ENCODE measurements at places on chromosomes 11 and 22.

GRCh38 chr22:41690476-41690875 is 1.8 kb upstream of the SNU13 start:
- no peak for DNase-seq

GRCh38 chr11:11937957-11938356 is 70.5 kb downstream of the DKK3 start:
- DNase-seq = no peak

GRCh38 chr11:69311767-69312385 is 17.9 kb downstream of the MYEOV start:
- DNase-seq = peak; percentile 30

GRCh38 chr11:7494086-7494745 is 8.9 kb downstream of the OLFML1 start:
- DNase-seq = no peak

DNA sequence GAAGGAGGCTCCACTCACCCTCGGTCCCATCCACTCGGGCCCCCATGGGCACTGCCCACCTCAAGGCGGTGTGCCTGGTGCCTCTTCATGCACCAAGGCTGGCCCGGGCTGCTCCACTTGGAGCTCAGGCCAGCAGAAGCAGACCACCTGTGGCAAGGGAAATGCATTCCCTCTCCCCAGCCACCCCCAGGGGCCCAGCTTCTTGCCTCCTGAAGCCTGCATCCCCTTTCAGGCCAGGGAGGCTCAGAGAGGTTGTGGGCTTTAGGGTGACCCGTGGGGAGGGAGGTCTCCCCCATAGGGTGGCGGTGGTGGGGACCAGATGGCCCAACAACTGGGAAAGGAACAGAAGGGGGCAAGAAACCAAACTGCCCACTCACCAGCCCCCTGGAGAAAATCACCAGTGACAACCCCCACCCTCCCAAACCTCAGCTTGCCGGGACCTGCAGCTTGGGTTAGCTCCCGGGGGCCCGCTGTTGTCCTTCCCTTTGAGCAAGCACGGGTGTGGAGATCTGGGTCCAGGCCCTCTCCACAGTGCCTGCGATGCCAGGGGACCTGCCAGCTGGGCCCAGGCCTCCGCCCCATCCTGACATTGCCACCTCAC is 8.4 kb downstream of the CBX6 start:
- no peak for DNase-seq

DNA sequence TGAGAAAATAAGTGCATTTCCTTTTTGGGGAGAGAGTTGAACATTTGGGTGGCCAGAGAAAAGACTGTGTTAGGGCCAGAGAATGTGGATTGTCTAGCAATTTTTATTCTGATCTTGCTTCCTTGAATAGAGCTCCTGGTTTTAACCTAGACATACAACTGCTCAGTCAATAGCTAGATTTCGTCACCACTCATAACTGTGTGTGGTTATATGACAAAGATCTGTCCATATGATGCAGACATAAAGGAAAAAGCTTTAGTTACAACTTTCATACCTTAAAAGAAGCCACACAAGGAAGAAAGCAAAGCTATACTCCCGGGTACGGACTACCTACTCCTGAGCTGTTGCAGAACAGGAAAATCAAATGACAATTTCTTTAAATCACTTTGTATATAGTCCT is 37.2 kb downstream of the MS4A6A start:
- no peak for DNase-seq

- DNase-seq = no peak
These were observed 2.5 kb upstream of the PRRG4 start for GRCh38 chr11:32827276-32827675.

- DNase-seq = no peak
These were observed 159.7 kb downstream of the DDX10 start for GRCh38 chr11:108824545-108824944.

- DNase-seq = no peak
These were observed 928 bp downstream of the FBXO7 start for GRCh38 chr22:32475468-32476010.

GRCh38 chr11:87219266-87219665 is 181.5 kb downstream of the TMEM135 start:
- DNase-seq = no peak

GRCh38 chr11:13009921-13010748 is 1.0 kb downstream of the RASSF10 start:
- DNase-seq = peak; percentile 10

DNA sequence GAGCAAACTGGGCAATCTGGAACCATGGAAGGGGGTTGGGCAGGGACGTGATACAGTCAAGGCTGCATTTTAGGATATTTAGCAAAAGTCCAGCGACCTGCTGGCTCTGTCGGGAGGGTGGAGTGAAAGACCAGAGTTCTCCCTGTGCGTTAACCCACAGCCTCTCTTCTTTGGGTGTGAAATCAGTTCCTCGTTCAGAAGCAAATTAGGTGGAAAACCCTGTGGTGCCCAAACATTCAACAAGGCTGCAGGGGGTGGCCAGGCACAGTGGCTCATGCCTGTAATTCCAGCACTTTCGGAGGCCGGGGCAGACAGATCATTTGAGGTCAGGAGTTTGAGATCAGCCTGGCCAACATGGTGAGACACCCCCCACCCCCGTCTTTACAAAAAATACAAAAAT is 5.9 kb downstream of the TMEM151A start:
- no peak for DNase-seq

GRCh38 chr11:132248580-132248979 is 878.2 kb downstream of the NTM start:
- DNase-seq = no peak

DNA sequence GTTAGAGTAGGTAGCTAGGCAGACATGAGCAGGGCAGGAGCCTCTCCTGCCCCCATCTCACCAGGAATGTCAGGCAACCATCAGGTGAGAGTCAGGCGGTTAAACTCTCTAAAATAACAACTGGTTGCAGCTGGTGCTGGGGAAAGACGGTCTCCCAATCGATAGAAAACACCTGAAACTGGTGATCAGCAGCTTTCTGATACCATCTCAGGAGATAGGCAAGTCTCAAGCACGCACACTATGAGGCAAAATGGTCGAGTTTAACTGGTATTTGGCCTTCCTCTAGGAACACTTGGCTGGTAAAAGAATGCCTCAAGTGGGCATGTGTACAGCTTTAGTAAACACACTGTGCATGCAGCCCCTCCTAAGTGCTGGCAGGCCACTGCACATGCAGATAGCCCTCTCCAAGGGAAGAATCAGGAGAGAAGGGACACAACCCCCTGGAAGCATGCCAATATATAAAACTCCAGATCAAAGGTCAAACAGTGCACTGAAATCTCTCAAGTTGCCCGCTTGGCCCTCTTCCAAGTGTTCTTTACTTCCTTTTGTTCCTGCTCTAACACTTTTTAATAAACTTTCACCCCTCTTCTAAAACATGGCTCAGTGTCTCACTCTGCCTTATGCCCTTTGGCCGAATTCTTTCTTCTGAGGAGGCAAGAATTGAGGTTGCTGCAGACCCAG is 88.7 kb downstream of the USP35 start:
- no peak for DNase-seq

DNA sequence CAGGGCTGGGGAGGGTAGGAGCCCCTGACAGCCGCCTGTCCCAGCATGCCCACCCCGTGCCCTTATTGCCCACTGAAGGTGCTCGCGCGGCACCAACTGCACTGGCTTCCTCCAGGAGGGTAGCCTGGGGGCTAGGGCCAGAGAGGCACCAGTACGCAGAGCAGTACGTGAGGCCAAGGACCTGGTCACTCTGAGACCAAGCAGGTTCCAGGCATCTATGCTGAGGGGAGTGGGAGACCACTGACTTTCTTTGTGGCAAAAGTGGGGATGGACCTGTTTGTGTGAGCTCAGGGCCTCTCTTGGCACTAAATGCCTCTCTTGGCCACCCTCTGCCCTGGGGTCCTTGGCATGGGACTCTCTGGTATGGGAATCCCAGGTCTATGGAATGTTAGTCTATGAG is 10.8 kb downstream of the GP1BB start:
- no peak for DNase-seq

DNA sequence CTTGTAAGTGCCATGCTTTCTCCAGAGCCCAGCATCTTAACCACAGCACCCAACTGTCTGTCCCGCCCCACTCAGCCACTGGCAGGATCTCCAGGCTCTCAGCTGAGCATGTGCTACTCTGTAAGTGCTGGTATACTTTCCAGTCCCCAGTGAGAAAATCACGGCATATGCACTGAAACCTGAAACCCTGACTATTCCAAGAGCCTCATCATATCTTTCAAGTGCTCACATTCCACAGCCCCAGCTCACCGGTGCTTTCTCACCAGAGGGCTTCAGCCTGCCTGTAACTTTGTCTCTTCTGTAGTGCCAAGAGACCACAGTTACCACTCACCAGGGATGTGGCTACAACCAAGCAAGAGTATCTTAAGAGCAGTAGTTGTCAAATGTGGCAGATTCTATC is 24.4 kb upstream of the PAMR1 start:
- DNase-seq = no peak

- DNase-seq = no peak
These were observed 184.2 kb downstream of the SBF2 start for GRCh38 chr11:10109806-10110205.

- no peak for DNase-seq
These were observed 10.4 kb upstream of the CELSR1 start for GRCh38 chr22:46547883-46548244.

GRCh38 chr11:37504060-37504611 is 906.1 kb upstream of the RAG2 start:
- DNase-seq = peak; percentile 60

- DNase-seq = no peak
These were observed 101.4 kb upstream of the ARHGAP42 start for GRCh38 chr11:100585728-100586127.

- peak; percentile 62 for DNase-seq
These were observed at the start of gene STK33 for GRCh38 chr11:8593935-8594909. Gene STK33 (minus strand): TSS chr11:8594228. CDS start chr11:8474905, 119,323 bp downstream.

DNA sequence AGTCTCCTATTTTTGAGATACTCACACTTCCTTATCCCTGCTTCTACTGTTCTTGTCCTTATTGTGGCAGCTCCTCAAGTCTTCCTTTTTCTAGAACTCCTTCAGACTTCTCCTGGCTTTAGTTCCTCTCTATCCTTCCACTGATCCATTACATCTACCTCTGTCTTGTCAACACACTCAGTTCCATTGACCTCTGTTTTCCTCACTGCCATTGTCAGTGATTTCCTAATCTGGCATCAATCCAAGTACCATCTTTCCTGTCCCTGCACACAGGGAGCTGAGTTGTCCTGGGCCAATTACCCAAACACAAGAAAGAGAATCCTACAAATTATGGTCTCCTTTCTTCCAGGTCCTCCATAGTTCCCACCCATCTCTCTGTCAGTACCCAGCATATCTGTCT is 27.9 kb upstream of the RIC3 start:
- no peak for DNase-seq

DNA sequence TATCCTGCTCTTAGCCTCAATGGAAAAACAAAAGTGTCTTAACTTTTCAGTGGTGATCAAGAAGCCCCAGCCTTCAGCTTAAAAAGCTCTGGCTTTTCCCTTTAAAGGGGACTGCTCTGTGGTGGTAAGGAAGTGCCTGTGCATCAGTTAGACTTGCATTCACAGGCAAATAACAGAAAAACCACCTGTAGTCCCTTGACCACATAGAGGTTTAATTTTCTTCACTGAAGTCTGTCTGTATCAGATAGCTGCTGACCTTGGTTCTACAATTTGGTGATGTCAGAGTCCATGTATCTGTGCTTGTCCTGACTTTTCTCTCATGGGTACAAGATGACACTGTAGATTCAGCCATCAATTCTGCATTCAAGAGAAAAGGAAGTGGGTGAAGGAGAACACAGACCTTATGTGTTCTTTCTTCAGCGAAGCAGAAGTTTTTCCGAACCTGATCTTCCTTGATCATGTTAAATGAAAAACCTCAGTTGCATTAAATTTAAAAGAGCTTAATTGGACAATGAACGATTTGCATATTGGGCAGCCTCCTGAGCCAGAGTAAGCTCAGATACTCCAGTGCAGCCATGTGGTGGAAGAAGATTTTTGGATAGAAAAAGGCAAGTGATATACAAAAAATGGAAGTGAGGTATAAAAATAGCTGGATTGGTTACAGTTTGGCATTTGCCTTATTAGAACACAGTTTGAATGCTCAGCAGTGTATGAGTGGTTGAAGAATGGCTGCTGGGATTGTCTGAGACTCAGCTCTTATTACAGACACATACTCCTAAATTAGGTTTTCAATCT is 43.2 kb upstream of the RDX start:
- DNase-seq = no peak

GRCh38 chr11:7613394-7613720 is 59.9 kb downstream of the CYB5R2 start:
- DNase-seq = no peak

- DNase-seq = no peak
These were observed 53.1 kb upstream of the GRK2 start for GRCh38 chr11:67213178-67213621.

DNA sequence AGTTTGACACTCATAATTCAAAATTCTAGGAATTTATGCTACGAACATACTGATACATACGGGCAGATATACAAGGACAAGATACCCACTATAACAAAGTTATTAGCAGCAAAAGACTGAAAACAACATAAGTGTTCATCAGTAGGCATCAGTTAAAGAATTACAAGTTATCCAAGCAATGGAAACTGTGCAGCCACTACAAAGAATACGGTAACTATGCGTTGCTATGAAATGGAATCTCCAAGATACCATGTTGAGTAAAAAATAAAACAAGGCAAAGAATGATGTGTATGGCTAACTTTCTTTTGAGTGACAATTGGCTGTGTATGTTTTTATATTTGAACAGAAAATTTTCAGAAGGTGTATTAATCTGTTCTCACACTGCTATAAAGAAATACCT is 151.7 kb downstream of the ADAMTS15 start:
- no peak for DNase-seq

DNA sequence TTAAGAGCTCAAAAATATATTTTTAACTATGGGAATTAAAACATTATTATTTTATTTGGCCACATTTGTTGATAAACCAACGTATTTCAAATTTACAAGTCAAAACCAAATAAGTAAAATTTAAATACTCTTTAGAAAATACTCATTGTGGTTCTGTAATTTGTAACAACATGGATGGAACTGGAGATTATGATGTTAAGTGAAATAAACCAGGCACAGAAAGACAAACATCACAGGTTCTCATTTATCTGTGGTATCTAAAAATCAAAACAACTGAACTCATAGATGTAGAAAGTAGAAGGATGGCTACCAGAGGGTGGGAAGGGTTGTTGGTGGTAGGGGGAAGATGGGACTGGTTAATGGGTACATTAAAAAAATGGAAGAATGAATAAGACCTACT is 50.8 kb downstream of the STK33 start:
- no peak for DNase-seq

All from activated CD4-positive, alpha-beta T cell treated with anti-CD3 and anti-CD28 coated beads, Interleukin-10, Interleukin-2, amounts not matched to agents 100 ng/mL and 50 ng/mL, durations not matched to agents 16 hours and 8 hours (primary cell).